ENCODE measurements at places on chromosomes 5 and 9. TPM values are rescaled to one million over a fixed set of nuclear protein-coding genes. Genes with fewer than 3 reads are reported as not detected.

Gene OTULINL
- 60.1 TPM for total RNA-seq

Gene IL4
- total RNA-seq, result not detected

Gene ANKRD33B
- 0.66 TPM for total RNA-seq

GRCh38 chr5:68538814-68539420, 323.4 kb downstream of the PIK3R1 start:
- H3K27me3 ChIP-seq, result no peaks in the 10 kb centered on the region
- no peak overlapping the region for H3K4me3 ChIP-seq
- peaks cover 4% of the 10 kb centered on the region for H3K4me1 ChIP-seq
- H3K27ac ChIP-seq, result no peak overlapping the region
- no peaks in the 10 kb centered on the region for H3K36me3 ChIP-seq

DNA sequence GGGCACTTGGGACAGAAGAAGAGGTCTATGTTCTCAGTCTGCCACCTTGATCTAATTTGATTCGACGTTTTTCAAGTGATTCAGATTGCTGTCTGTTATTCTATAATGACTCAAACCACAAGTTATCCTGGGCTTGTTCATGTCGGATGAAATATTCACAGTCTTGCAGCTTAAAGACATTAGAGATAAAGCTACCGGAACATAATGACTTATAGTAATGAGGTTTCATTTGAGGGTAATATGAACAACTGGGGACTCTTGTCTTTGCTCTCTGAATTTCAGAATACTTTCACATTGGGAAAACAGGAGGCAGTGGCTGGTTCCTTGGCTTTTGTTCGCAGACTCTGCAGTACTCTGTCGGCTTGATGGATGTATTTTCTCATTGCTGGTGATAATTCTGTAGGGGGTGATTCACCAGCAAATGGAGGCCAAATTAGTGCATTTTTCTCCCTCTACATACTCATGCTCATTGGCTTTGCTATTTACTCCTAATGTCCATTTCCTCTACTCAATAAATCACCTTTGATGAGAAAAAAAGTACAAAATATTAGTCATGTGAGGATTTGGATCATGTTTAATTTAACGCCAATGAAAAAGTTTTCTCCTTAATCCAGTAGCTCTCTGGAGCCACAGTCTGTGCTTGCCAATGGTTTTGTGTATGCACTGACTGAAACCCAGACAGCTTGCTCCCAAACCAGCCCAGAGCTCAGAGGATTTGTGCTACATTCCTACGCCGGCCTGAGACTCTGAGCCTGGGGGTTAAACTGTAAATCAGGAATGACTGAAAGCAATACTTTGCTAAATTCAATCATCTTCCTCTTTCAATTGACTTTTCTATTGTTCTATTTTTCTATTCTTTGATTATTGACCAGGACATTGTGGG, 154.7 kb upstream of the ANKH start:
- no peak overlapping the region for H3K27ac ChIP-seq
- DNase-seq, result no peak
- H3K4me3 ChIP-seq, result no peak overlapping the region
- no peaks in the 10 kb centered on the region for H3K36me3 ChIP-seq
- H3K27me3 ChIP-seq, result no peaks in the 10 kb centered on the region

DNA sequence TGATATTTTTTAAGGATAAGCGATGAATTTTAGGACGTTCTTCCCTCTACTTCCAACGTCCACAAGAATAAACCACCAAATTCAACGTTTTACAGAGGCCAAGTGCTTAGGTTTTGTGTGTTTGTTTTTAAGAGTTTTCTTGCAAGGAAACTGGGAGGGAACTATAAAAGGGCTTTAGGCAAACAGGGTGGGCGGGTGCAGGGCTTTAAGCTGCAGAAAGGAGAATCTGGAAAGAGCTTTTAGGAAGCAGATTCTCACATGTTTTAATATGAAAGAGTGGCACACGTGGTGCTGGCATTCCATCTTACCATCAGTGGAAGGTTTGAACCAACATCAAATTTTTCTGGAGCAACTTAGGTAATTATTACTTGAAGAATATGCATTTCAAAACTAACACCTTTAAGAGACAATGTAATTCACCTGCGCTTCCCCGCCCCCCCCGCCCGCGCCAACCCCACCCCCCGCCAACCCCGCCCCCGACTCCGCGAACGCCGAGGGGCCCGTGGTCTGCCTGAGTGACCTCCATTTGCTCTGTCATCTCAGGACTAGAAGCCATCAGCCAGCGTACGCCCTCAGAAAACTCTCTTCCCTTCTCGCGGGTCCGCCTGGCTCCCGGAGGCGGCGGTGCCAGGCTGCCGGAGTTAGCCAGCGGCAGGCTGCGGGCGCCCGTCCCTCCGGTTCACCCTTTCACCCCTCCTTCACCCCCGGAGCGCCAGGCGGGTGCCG, 911 bp upstream of the PIK3R1 start:
- DNase-seq, result peak; percentile 78
- H3K27ac ChIP-seq, result peak overlapping the region; percentile 95
- no peaks in the 10 kb centered on the region for H3K4me1 ChIP-seq
- H3K4me3 ChIP-seq, result peak overlapping the region; percentile 96
- no peaks in the 10 kb centered on the region for H3K36me3 ChIP-seq

- no peaks in the 10 kb centered on the region for H3K36me3 ChIP-seq
- no peak overlapping the region for H3K4me3 ChIP-seq
- no peak overlapping the region for H3K27ac ChIP-seq
- no peaks in the 10 kb centered on the region for H3K4me1 ChIP-seq
- DNase-seq, result no peak
- H3K27me3 ChIP-seq, result no peaks in the 10 kb centered on the region
Observed at GRCh38 chr9:91273853-91274552, 87.7 kb downstream of the AUH start.

DNA sequence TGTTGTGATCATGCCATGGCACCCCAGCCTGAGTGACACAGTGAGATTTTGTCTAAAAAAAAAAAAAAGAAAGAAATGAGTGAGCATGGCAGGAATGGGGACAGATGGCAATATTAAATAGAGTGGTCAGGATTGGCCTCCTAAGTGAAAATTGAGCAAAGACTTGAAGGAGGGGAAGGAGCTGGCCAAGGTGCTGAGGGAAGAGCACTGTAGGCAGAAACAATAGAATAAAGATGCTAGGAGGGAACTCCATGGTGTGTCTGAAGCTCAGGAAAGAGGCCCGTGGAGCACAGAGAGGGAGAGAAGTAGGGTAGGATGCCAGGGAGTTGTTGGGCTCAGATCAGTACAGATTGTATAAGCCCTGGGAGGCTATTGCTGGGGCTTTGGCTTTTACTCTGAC, 64.4 kb upstream of the PCAT7 start:
- H3K36me3 ChIP-seq, result no peaks in the 10 kb centered on the region
- H3K4me3 ChIP-seq, result no peak overlapping the region
- H3K27ac ChIP-seq, result no peak overlapping the region
- no peaks in the 10 kb centered on the region for H3K27me3 ChIP-seq
- H3K4me1 ChIP-seq, result no peaks in the 10 kb centered on the region

- no peaks in the 10 kb centered on the region for H3K4me1 ChIP-seq
- H3K36me3 ChIP-seq, result no peaks in the 10 kb centered on the region
- no peak for DNase-seq
- H3K4me3 ChIP-seq, result no peak overlapping the region
Observed at GRCh38 chr9:118263949-118264348, 559.7 kb downstream of the TLR4 start.

DNA sequence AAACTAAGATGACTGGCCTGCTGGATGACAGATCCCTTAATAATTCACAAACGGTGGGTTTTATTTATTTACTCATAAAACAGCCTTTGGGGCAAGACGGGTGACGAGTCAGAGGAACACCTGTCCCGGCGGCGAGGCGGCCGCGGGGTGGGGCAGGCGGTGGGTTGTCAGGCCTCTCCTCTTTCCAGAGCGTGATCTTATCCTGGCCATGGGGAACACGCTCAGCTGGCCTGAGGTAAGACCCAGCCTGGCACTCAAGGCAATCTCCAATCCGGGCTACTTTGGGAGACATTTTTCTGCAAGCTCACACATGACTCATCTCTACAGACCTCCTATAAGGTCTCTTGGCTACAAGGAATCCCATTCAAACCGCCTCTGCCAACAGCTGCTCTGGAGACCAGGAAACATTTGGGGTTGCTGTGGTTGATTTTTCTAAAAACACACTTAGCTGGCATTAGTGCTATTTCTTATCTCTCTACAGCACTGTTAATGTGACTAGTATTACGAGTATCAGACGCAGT, 6.3 kb downstream of the RAPGEF1 start:
- peak; percentile 64 for DNase-seq
- H3K36me3 ChIP-seq, result no peaks in the 10 kb centered on the region

DNA sequence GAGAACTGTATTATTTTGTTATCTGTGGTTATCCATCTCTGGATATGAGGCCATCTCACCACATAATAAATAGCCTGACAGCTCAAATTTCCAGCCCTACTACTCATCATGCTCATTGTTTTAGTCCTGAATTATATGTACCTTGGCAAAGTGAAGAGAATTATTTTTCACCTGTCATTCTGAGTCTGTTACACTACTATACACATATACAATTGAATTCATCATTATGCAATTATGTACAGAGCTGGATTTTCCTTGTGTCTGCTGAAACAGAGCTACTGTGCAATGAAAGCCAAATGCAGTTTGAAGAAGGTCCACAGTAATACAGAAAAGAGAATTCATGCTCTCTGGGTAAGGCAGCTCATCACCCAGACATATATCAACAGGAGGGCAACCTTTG, 28.5 kb downstream of the ESM1 start:
- no peaks in the 10 kb centered on the region for H3K4me1 ChIP-seq
- H3K27ac ChIP-seq, result no peak overlapping the region
- H3K36me3 ChIP-seq, result no peaks in the 10 kb centered on the region
- no peak overlapping the region for H3K4me3 ChIP-seq
- DNase-seq, result no peak

- H3K4me3 ChIP-seq, result no peak overlapping the region
- peak overlapping the region; percentile 57 for H3K27ac ChIP-seq
- H3K27me3 ChIP-seq, result no peaks in the 10 kb centered on the region
- H3K36me3 ChIP-seq, result peaks cover 6% of the 10 kb centered on the region
- DNase-seq, result no peak
Observed at GRCh38 chr9:81613002-81613812, 76.1 kb downstream of the TLE1 start.

DNA sequence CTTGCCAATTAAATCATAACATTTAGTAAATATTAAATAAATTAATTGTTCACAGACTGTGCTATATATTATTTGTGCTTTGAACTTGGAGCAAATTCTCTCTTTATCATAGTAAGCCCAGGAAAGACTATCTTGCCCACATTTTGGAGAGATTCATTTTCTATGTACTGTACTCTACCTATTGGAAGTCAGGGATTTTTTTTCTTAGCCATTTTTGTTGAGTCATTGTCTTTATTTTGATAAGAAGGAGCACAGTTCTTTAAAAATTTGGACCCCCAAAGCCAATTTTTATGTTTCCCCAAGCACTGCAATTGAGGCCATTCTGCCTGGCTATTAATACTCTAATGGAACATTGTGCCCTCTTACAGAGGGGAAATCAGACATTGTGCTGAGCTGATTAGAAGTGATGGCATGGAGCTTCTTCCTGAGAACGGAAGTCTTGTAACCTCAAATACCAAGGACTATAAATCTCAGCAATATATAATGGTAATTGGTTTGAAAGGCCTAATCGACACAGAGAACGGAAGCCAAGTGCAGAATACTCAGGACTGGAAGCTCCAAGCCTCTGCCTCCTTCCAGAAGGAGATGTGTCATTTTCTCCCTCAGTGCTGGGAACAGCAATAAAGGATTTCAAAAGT, 188.8 kb upstream of the PAPPA start:
- H3K27ac ChIP-seq, result no peak overlapping the region
- no peaks in the 10 kb centered on the region for H3K36me3 ChIP-seq
- DNase-seq, result no peak
- H3K4me3 ChIP-seq, result no peak overlapping the region

- DNase-seq, result peak; percentile 51
- peaks cover 11% of the 10 kb centered on the region for H3K4me1 ChIP-seq
- no peaks in the 10 kb centered on the region for H3K36me3 ChIP-seq
- H3K27me3 ChIP-seq, result no peaks in the 10 kb centered on the region
Observed at GRCh38 chr9:121634329-121635261, 16.8 kb upstream of the DAB2IP start.

DNA sequence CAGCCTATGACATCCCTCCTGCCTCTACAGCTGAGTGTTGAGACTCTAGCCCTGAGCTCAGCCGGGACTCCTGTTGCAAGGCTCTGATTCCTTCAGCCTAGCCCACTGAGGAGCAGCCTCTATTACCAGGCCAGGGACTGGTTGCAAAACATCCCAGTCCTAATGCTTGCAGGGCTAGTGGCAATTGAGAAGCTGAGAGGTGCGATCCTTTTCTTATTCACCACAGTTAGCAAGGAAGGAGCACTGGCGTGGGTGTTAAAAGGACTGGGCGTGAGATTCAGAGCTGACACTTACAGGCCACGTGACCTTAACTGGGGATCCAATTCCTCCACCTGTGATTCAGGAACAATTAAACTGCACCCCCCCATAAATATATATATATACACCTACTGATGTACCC, 58.8 kb downstream of the GARNL3 start:
- no peak for DNase-seq
- H3K27ac ChIP-seq, result no peak overlapping the region
- no peaks in the 10 kb centered on the region for H3K36me3 ChIP-seq
- H3K4me3 ChIP-seq, result no peak overlapping the region

DNA sequence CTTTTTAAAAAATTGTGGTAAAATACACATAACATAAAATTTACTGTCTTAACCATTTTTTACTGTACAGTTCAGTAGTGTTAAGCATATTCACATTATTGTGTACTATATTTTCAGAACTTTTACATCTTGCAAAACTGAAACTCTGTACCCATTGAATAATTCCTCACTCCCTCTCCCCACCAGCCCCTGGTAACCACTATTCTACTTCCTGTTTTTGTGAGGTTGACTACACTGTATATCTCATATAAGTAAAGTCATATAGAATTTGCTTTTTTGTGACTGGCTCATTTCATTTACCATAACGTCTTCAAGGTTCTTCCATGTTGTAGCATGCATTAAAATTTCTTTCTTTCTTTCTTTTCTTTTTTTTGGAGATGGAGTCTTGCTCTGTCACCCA, 87.0 kb downstream of the LNPEP start:
- DNase-seq, result no peak
- H3K4me1 ChIP-seq, result no peaks in the 10 kb centered on the region
- H3K36me3 ChIP-seq, result peaks cover 20% of the 10 kb centered on the region
- no peak overlapping the region for H3K27ac ChIP-seq

GRCh38 chr5:112933651-112934365, 11.8 kb upstream of the REEP5 start:
- no peak overlapping the region for H3K4me3 ChIP-seq
- no peaks in the 10 kb centered on the region for H3K27me3 ChIP-seq
- H3K4me1 ChIP-seq, result no peaks in the 10 kb centered on the region
- DNase-seq, result no peak

DNA sequence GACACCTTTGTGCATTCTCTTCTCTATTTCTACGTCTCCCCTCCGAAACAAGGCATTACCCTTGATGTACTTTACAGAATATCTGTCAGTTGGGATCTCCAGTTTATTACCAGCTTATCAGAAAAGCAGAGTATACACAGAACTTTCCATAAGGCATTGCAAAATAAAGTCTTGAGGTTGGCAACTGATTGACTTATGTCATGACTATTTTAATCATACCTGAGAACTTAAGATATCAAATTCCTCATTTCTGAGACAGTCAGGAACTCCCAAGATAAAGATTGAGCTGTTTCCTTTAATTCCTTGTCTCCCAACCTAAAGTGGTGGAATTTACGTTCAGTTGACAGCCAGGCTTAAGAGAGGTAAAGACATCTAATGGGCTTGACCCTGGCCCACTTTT, 110.9 kb downstream of the MEF2C start:
- no peaks in the 10 kb centered on the region for H3K36me3 ChIP-seq
- no peak for DNase-seq
- H3K27me3 ChIP-seq, result no peaks in the 10 kb centered on the region
- H3K4me3 ChIP-seq, result no peak overlapping the region
- H3K27ac ChIP-seq, result no peak overlapping the region
- H3K4me1 ChIP-seq, result no peaks in the 10 kb centered on the region

All from colonic mucosa (tissue), 4 donors.